ENCODE measurements at places on chromosomes 4 and X.

DNA sequence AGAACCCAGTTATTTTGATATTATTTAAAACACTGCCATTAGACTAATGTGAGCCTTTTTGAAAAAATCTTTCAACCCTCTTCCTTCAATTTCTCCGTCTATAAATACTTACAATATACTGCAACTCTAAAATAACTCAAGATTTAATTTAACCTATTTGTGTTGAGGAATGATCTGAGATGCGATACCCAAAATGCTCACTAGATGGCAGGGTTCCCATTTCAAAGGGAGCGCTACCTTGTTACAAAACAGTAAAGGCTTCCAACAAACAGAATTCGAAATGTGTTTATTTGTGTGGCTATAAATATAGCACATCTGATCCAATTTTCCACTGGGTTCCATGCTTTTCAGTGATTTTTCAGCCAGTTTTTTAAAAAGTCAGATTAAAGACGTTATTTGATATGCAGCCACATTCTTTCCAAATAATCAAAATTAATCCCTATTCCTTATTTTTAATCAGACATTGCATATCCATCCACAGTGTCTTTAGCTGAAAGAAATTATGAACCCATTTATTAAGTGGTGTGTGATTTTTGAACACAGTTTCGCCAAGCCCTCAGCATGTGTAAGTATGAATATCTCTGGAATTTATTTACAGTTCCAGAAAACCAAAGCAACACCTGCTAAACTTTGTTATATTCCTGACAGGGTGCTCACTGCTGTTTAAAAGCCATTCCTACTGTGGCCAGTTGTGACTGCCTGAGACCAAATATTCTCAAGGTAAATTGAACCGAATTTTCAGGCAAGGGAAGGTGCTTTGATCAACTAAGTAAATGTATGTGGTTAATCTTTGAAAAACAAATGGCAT is 668.0 kb upstream of the LCORL start:
- DNase-seq: peak; percentile 79

- no peak for DNase-seq
Observed at GRCh38 chr4:177290780-177291179, 18.9 kb upstream of the NEIL3 start.

DNA sequence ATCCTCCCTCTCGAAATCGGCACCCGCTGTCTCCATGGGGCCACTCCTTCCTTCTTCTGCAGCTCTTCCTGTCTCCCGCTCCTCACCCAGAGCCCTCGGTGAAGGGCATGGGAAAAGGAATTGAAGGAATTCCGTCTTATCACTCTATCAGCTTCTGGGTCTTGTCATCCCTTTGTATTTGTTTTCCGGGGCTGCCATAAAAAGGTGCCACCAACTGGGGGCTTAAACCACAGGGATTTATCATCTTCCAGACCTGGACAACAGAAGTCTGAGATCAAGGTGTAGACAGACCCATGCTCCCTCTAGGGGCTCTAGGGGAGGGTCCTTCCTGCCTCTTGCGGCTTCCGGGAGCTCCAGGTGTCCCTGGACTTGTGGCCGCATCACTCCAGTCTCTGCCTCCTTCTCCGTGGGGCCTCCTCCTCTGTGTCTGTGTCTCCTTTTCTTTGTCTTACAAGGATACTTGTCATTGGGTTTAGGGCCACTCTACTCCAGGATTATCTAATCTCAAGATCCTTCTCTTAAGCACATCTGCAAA is 24.0 kb downstream of the CD99 start:
- no peak for DNase-seq

GRCh38 chrX:140447150-140447549 is 57.7 kb downstream of the SOX3 start:
- DNase-seq: no peak

DNA sequence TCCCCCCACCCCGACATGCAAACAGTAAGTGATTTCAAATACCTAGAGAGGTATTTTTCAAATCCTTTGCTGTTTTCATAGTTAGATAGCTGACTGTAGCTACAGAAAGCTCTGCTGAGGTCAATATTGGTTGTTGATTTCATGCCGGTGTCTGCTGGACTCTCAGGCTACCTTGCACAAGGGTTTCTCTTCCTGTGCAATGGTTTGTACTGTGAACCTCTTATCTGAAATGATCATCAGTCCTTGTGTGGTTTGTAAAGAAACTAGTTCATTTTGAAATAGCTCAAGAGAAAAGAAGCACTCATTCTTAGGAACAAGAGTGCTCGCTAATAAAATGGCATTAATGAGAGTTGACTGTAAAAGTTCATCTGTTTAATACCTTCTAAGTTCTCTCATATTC is 2.1 kb downstream of the MTM1 start:
- DNase-seq: no peak

- no peak for DNase-seq
Observed at GRCh38 chrX:16653424-16653823, 3.5 kb downstream of the S100G start.

- no peak for DNase-seq
Observed at GRCh38 chr4:40710484-40711254, 39.1 kb upstream of the NSUN7 start.

DNA sequence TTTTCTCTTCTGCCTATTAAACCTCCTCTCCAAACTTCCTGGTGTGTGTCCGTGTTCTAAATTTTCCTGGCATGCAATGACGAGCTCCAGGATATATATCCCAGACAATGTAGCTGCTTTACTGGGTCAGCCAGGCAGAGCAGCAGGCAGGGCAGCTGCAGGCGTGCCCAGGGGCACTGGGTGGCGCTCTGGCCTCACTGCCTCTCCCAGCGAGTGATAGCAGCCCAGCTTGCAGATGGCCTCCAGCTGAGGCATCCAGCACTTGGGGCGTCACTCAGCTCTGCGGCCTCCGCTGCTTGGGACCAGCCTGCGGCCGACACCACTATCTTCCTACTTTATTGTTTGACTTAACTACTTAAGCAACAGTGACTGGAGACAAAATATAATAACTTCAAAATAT is 23.0 kb upstream of the UBA6 start:
- DNase-seq: peak; percentile 78

DNA sequence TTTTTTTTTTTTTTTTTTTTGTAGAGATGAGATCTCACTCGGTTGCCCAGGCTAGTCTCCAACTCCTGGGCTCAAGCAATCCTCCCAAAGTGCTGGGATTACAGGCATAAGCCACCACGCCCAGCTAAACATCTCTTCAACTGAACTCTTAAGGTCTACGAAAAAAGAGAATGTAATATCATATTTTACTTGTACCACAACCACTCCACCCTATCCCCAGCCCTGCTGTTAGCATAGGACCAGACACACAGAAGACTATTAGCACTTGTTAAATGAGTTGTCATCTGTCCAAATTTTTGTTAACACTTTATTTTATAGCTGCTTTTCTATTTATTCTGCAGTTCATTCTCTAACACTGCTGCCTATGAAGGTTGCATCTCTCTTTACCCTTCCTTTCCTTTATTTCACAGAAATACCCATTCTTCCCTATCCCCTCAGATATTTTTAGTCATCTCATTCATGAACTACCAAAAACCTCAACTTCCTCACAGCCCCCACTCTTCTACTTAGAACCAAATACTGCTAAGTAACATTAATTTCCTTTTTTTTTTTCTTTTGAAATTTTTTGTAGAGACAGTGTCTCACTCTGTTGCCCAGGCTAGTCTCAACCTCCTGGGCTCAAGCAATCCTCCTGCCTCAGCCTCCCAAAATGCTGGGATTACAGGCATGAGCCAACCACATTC is 10.1 kb downstream of the SNX12 start:
- no peak for DNase-seq

GRCh38 chr4:181853881-181854511 is 389.2 kb upstream of the TENM3 start:
- no peak for DNase-seq

- DNase-seq: no peak
Observed at GRCh38 chrX:2723286-2723879, 28.5 kb upstream of the XG start.

GRCh38 chr4:74481891-74482609 is 37.1 kb downstream of the AREG start:
- no peak for DNase-seq

DNA sequence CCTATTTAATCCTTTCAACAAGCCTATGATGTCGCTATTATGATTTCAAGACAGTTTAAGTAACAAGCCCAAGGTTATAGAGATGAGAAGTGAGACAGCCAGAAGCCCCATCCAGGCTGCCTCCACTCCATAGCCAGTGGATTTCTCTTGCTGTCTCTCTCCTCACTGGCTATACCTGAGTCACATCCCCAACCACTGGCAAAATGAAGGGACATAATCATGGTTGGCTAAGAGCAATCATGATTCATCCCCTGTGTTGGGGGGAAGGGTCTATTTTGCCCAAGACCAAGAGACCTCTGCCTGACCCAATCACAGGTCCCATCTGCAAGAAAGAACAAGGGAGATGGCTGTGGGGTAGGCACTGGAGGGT is 334.9 kb upstream of the GATB start:
- DNase-seq: no peak

GRCh38 chr4:69092980-69093568 is 3.2 kb upstream of the UGT2B7 start:
- DNase-seq: no peak

DNA sequence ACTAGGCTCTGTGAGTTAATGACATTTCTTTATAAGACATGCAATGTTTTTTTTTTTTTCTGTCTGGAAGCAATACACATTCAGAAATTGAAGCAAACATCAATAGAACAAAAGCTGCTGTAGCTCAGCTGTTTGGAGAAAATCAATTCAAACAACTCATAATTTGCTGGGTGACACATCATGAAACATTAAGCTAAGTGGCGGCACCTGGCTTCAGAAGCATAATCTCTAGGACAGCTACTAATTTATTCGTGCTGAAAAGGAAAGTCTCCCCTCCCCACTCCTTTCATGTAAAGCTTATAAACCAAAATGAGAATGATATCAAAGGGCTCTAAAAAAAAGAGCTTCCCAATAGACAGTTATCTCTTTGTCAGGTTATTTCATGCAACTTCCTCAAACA is 73.9 kb downstream of the LUZP4 start:
- DNase-seq: no peak

DNA sequence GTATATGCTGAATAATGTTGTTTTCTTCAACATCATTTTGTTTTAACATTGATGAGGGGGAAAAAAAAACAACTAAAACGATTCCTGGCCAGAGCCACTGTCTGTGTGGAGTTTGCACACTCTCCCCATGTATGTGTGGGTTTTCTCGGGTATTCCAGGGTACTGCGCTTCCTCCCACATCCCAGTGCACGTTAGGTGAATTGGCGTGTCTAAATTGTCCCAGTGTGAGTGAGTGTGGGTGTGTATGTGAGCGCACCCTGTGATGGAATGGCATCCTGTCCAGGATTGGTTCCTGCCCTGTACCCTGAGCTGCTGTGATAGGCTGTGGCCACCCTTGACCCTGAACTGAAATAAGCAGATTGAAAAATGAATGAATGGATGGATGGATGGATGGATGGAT is 2.4 kb upstream of the DLG3 start:
- no peak for DNase-seq

DNA sequence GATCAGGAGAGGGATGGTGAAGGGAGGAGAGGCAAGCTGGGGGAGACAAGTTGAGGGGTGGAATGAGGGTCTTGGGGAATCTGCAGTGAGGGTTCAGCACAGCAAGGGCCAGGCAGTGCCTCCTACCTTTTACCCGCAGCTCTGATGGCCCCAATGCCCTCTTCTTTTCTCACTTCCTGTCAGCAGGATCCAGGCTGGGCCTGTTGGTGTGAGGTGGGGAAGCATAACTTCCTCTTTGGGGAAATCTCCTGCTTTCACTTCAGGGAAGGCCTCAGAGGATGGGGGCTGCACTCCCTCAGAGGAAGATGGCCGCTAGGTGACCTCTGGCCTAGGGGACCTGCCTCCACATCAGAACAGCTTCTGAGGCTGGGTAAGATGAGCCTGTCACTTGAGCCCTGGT is 36.5 kb downstream of the EFNB1 start:
- DNase-seq: no peak

DNA sequence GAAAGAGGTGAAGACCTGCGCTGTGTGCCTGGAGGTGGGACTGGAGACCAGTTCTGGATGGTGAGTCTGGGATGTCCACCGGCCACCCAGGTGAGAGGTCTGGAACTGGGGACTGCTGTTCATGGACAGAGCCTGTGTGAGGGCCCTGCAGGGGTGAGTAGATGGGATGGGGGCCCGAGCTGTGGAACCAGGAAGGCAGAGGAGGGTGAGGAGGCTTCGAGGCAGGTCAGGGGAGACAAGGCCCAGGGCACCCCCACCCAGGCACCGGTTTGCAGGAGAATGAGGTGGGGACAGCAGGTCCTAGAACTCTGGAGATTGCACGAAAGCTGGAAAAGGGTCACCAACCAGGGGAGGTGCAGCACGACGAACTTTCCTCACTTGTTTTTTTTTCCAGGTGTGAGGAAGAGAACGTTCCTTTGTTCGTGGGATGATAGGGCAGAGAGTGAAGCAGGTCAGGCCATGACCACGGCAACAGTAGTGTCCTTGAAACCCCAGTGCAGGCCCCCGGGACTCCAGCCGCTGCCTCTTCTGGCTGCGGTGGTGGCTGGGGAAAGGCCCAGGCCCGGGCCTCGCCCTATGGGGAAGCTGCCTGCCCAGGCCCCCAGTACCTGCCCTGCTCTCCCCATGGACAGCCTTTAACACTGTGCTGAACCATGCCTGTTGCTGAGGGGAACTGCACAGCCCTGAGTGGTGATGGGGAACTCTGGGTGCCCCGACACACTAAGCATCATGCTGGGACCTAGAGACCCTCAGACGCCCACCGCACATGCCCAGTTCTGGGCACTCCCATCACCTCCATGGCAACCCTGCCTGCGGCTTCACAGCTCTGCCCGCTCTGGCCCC is 22.9 kb downstream of the TNIP2 start:
- no peak for DNase-seq

DNA sequence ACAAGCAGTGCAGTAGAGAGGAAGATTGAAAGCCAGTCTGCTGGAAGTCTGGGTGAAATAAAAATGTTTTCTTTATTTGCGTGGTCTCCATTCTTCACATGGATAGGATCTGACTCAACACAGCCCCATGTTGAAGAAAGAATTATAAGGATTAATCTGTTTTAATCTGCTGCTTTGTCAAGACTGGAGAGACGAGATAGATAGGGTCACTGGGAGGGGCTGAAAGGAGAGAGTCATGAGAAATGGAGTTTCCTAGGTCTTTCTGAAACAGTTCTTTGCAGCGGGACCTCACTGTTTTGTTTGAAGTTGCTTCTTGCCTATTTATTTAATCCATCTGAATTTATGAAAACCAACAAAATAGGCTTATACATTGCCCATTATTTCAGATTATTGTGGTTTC is 32.4 kb upstream of the RHOH start:
- DNase-seq: no peak

DNA sequence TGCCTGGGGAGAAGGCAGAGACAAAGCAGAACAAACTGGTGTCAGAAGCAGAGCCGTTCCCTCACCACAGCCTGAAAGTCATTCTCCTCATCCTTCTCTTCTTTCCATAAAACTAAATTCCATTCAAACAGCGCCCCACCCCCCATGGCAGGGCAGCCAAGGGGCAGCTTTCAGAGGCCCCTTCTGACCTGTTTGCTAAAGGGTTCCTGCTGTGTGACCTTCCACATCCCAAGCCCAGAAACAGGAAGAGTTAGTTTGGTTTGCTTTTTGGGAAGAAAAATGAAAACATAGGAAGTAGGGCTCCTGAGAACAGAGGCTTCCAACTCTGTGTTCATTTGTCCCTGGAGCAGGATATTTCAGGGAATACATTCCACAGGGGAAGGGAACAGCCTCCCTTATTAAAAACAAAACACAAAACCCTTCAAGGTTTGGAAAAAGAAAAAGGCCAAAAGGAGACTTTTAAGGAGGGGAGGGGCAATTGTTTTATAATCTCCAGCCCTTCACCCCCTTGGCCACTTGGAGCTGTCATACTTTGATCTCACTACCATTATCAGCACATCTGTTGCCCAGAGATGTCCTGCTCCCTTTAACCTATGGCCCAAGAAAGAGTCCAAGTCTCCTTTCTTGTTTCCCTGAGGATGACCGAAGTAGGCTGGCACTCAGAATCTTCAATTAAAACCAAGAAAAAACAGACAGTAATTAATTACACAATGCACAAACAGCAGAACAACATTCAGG is 25.3 kb downstream of the STARD8 start:
- no peak for DNase-seq
